Breast epithelium (tissue), 4 donors: ENCODE measurements at places on chromosomes 11 and 22. TPM values are rescaled to one million over a fixed set of nuclear protein-coding genes. Genes with fewer than 3 reads are reported as not detected.

- DNase-seq, result no peak
Measured at GRCh38 chr11:46003572-46003971, 81.1 kb downstream of the LARGE2 start.

DNA sequence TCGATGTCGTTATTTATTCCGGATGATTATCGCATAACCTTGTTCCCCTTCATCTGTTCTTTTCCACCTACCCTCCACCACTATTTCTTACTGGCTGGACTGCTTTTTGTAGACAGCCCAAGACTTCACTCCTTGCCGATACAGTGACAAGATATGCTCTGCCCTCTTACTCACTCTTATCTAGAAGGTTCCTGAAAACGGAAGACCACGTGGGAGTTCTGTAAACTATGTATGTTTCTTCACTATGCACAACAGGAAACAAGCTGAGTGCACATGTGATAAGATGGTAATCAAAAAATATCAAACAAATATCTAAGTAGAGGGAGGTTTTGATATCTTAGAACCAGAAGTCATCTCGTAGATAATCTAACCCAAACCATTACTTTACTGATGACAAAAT, 122.9 kb upstream of the ARHGAP20 start:
- DNase-seq, result no peak

GRCh38 chr11:55661901-55662300, at the start of gene OR4C6:
OR4C6 (plus strand) TSS chr11:55662201; CDS start chr11:55665167, 2,966 bp downstream.
- no peak for DNase-seq

- DNase-seq, result no peak
Measured at GRCh38 chr11:57562596-57562995, 4.9 kb downstream of the UBE2L6 start.

GRCh38 chr11:69643646-69644045, 2.7 kb downstream of the CCND1 start:
- no peak for DNase-seq

Gene SYT13
- 0.29 TPM for total RNA-seq

Gene CCND1
- 199 TPM for total RNA-seq
